ENCODE measurements at places on chromosomes 4 and X.

- no peak for DNase-seq
Measured at GRCh38 chr4:81369886-81370285, 101.8 kb downstream of the RASGEF1B start.

- no peak for DNase-seq
Measured at GRCh38 chr4:94913316-94913715, 155.6 kb downstream of the BMPR1B start.

GRCh38 chr4:127732623-127733328 lies 2.6 kb downstream of the SLC25A31 start:
- peak; percentile 69 for DNase-seq

DNA sequence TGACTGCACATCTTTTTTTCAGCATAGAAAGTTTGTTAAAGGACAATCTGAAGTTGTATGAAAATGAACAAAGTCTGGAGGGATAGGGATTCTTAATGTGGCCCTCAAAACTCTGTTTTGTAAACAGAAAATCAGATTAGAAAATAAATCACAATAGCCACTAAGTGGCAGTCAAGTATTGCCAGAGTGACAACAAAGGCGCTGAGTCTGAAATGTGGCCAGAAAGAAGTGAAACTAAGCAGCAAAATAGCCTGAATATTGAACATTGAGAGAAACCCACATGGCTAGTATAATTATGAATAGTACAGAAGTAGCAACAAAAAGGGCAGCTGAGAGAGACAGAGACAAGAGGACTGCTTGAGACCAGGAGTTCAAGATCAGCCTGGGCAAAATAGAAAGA lies 81.1 kb upstream of the CT45A1 start:
- no peak for DNase-seq

GRCh38 chr4:91025241-91026148 lies 898.3 kb downstream of the CCSER1 start:
- no peak for DNase-seq

GRCh38 chr4:8286719-8287342 lies 17.3 kb downstream of the HTRA3 start:
- DNase-seq = no peak

DNA sequence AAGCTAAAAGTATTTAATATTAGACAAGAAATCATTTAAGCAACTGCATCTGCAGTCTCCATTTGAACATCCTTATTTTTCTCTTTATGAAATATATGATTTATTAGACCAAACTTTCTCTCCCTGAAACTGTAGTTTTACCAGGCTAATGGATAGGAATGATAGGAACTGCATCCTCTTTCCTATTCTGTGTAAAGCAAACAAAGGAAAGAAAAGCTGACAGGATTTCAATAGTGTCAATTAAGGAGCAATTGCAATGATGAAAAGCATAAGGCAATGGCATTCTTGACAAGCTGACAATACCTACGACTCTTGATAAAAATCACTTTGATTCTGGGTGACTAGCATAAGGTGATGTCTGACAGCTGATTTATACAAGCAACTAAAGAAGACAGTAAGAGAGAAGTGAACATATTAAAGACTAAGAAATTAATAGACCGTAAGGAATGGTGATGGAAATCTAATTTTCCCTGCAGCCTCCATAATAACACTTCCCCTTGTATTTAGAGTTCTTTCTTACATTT lies 502.5 kb downstream of the TECRL start:
- DNase-seq = no peak

GRCh38 chr4:169800541-169800940 lies 42.8 kb upstream of the HPF1 start:
- DNase-seq = no peak

DNA sequence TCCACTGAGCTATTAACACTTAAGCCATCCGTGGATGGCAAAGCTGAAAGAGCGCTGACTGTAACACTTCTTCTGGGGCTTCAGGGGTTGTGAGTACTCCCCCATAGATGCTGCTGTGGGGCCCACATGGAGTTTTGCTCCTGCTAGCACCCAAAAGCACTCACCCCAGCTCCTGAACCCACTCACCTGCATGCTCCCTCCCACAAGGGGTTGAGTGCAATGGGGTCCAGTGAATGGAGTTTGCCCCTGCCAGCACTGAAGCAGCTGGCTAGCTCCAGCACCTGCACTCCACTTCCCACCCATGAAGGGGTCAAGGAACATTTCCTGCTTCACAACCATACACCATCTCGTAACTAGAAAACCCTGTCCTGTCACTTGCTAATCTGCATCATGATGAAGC lies 78.9 kb downstream of the IL21 start:
- DNase-seq = no peak

GRCh38 chr4:26955241-26955640 lies 94.6 kb downstream of the STIM2 start:
- DNase-seq = no peak

DNA sequence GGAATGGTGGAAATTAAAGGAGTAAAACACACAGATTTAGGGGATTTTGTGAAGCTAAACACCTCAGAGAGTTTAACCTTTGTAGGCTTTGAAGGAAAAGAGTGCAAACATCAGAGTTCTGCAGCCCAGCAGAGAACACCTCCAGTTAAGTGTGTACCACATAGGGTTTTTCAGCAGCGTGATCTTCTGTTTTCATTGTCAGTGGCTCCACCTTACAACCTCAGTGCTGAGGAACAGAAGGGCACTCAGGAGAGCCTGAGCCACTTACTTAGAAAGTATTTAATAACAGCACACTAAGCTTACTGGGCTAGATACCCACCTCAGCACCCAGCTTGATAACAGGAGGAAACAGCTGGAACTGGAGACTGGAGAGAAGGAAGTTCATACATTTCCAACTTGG lies 2.0 kb upstream of the FBXW7 start:
- DNase-seq = no peak

- DNase-seq = no peak
Measured at GRCh38 chrX:40260146-40260747, 162.5 kb upstream of the BCOR start.

DNA sequence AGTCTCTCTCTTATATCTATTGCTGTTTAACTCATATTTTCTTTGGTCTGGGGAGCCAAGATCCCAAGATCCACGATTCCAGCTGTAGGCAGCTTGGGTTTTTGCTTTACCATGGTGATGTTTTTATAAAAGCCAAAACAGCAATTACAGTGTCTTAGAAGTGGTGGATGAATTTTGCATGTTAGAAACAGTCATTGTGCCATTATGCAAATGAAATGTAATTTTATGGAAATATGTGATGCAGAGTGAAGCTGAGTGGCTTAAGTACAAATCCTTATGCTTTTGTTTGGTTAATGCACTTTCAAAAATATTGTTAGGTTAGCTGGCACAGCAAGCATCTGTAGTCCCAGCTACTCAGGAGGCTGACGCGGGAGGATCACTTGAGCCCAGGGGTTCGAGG lies 32.8 kb upstream of the PTTG2 start:
- no peak for DNase-seq

GRCh38 chr4:127844601-127845116 lies 36.0 kb upstream of the PLK4 start:
- DNase-seq = no peak

GRCh38 chr4:1794809-1795298 lies 1.8 kb downstream of the FGFR3 start:
- DNase-seq = no peak

GRCh38 chrX:9147086-9147485 lies 113.2 kb upstream of the FAM9B start:
- DNase-seq = no peak

GRCh38 chr4:39231660-39232059 lies 49.3 kb downstream of the WDR19 start:
- no peak for DNase-seq

- DNase-seq = no peak
Measured at GRCh38 chr4:149277705-149278104, 537.9 kb downstream of the IQCM start.

DNA sequence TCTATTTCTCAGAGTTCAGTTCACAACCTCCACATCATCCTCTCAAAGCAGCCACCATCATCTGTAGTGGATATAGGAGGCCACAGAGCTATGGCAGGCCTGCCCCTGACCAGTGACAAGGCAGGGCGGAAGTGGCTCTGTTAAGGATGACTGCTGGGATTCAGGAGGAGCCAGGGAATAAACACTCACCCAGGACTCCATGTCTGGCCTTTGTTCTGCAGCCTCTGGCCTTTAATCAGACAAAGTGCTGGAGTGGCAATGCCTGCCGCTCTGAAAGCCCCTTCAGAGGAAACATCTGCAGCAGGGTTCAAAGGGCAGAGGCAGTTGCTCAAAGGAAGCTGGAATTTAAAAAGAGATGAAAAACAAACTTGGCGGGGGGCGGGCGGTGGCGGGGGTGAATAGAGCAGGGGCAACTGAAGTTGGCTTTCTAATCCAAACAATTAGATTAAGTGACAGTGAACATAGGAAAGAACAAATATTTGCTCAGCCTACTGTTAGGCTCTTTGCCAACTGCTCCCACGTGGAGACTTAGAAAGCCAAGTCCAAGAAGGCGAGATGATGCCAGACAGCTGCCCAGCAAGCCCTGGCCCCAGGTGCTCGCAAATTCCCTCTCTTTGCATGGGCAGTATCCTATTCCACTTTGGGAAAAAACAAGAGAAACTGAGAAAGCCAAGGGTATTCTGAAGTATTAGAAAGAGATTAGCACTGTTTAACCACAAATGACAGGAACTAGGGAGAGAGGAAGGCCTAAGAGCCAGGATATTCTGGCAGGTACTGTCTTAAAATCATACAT lies 5.5 kb downstream of the MPP1 start:
- DNase-seq = no peak

DNA sequence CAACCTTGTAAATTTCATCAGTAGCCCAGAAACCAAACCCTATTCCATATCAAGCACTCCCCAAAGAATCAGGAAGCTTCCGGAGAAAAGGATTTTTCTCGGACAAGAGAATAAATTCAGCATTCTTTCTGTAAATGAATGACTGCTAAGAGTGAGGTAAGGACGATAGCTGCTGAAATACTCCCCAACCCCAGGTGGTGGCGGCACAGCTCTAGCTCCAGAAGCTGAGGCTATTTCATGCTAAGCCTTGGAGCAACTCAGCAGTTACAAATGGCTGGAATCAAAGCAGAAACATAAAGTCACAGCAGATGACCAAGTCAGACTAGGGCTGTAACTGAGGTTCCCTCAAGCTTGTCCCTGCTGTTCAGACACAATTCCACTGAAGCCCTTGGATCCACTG lies 13.9 kb upstream of the PCDH19 start:
- DNase-seq = no peak

GRCh38 chr4:183962419-183962818 lies 57.3 kb downstream of the STOX2 start:
- DNase-seq = no peak

DNA sequence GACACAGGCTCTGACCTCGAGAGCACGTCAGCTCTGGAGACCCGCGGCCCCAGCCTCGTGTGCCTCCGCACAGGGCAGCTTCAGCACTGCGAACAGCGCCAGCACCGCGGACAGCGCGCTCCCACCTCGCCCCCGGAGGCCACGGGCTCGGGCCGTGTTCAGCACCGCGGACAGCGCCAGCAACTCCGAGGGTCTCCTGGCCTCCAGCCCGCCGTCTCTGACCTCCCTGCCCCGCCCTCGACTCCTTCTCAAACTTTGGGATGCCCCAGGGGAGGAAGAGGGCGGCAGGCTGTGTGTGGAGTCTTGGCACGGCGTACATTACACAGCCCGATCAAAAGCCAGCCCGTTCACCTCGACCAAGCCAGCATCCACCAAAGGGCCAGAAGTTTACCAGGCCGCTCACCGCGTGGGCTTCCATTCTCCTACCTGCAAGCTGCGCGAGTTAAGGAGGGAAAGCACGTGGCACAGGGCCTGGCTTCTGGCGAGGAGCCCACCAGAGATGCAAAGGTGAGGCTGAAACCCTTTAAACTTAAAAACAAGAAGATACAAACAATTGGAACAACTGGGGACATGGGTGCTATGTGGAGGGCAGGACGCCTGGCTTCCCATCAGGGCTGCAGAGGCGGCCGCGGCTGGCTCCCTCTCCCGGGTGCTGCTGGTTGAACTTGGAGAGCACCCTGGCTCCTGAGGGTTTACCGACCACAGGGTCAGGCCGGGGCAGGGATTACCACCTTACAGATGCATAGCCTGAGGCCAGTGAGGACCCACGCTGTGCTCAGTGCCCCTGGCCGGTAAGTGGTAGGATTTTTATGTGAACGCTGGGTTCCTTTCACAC lies 4.5 kb upstream of the NKX1-1 start:
- DNase-seq = peak; percentile 72

GRCh38 chrX:50707955-50708699 lies 105.9 kb downstream of the SHROOM4 start:
- no peak for DNase-seq

DNA sequence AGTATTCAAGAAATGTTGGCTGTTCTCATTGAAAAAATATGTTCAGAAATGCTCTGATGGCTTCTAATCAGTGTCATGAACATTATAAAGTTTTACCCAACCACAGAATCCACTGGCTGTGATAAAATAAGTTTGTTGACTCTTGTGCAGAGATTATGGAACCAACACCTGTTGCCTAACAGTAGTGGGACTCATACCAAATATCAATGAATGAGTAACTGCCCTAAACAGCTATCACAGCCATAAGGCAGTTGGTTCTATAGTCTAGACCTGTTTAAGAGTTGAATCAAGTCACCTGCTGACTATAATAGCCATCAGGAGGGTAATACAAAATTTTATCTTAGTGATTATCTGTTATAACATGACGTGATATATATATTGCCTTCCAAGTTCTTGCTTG lies 168.3 kb downstream of the ATOH1 start:
- DNase-seq = no peak

- no peak for DNase-seq
Measured at GRCh38 chrX:153764786-153765137, 713 bp downstream of the PLXNB3 start.

- DNase-seq = no peak
Measured at GRCh38 chr4:185743722-185744487, 68.1 kb downstream of the SORBS2 start.

DNA sequence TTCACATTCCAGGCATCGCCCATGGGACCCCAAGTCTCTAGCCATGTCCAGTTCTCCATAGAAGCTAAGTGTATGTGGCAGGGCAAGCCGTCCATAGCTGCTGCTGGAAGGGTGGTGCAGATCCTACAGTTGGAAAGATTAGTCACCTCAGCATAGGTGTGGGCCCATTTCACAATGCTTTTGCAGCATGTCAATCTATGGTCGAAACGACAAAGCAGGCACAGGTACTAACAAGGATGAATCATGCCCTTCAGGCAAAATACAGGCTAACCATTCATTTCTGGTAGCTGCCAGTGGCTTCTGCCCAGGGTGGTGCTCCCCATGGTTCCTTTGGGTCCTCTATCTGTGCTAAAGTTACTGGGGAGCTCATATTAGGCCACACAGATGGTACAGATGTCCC lies 225.2 kb downstream of the ADGRL3 start:
- DNase-seq = no peak

- peak; percentile 69 for DNase-seq
Measured at GRCh38 chr4:48939785-48940184, 33.2 kb upstream of the OCIAD2 start.

GRCh38 chr4:105327222-105327621 lies 146.6 kb downstream of the PPA2 start:
- DNase-seq = no peak

Measured in HTR-8/SVneo (cell line).